Esophagus mucosa (tissue), 1 donor: ENCODE measurements at places on chromosomes 1 and 21. TPM values are rescaled to one million over a fixed set of nuclear protein-coding genes. Genes with fewer than 3 reads are reported as not detected.

COL8A2 gene
- total RNA-seq: 2.7 TPM

TTC34 gene
- 0.08 TPM for total RNA-seq

SLC30A2 gene
- total RNA-seq: not detected

TSPAN1 gene
- 4.7 TPM for total RNA-seq

DTL gene
- total RNA-seq: 6.7 TPM

ADAM30 gene
- not detected for total RNA-seq

BEND5 gene
- total RNA-seq: 0.24 TPM

MAEL gene
- 0.24 TPM for total RNA-seq

CYP4A11 gene
- not detected for total RNA-seq

CCNL2 gene
- total RNA-seq: 58.3 TPM

LHX8 gene
- not detected for total RNA-seq

LIN9 gene
- total RNA-seq: 3.4 TPM

NR0B2 gene
- not detected for total RNA-seq
